ENCODE measurements at places on chromosomes 12 and 14.

GRCh38 chr12:89334548-89335169, 17.6 kb downstream of the DUSP6 start:
- H3K4me1 ChIP-seq: peaks cover 18% of the 10 kb centered on the region
- DNase-seq: no peak
- peaks cover 4% of the 10 kb centered on the region for H3K36me3 ChIP-seq
- no peak overlapping the region for H3K4me3 ChIP-seq
- no peaks in the 10 kb centered on the region for H3K27me3 ChIP-seq

DNA sequence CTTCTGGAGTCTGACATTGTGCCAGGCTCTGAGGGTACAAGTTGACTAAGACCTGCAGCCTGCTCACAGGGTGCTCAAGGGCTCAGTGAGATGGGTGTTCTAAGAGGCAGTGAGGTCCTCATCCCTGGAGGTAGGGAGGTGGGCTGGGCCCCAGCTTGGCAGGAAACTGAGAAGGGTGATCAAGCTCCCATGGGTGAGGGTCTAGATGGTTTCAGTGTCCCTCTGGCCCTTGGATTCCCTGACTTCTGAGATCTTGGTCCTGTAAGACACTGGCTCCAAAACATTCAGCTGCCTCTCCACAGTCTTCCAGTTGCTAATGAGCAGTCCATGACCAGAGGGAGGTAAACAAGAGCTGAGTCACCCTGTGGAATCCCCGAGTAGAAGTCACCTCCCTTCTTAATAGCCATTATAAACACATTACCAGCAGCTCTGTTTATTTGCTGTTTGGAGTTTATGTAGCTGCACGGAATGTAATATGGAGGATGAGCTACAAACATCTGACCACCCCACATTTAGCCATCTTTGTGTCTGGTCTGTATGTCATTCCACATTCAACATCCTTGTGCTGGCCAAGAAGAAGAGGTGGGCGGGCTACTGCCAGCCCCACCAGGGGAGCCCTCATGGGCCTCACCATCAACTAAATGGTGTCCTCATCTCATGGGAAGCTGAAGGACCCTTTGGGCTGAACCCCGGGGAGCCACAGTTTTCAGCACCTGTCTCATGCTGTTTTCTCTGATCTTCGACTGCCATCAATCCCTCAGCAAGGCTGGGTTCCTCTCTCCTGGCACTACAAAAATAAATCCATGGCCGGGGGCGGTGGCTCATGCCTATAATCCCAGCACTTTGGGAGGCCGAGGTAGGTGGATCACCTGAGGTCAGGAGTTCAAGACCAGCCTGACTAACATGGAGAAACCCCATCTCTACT, 37.2 kb upstream of the BDKRB2 start:
- DNase-seq: no peak
- no peaks in the 10 kb centered on the region for H3K36me3 ChIP-seq
- no peak overlapping the region for H3K4me3 ChIP-seq
- no peaks in the 10 kb centered on the region for H3K4me1 ChIP-seq
- H3K27me3 ChIP-seq: no peaks in the 10 kb centered on the region

- H3K27me3 ChIP-seq: no peaks in the 10 kb centered on the region
- no peak overlapping the region for H3K27ac ChIP-seq
- H3K4me1 ChIP-seq: no peaks in the 10 kb centered on the region
- H3K4me3 ChIP-seq: no peak overlapping the region
Measured at GRCh38 chr14:53368711-53369201, 215.6 kb upstream of the DDHD1 start.

DNA sequence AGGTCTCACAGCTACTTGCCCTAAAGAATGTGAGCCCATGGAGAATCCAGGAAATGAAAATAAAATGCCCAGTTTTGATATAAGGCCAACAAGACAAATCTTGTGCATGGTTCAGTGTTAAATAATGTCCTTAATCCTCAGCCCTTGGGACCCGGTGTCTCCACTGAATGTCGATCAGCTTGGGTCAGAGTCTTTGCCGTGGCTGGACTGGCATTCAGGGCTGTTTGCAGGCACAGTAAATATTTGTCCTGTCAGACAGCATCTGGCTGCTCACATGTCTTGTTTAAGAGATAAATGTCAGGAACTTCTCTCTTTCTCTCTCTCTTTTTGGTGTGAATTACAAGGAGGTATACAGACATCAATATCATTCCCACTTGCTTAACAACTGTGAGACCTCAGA, 452.5 kb downstream of the FUT8 start:
- no peak for DNase-seq
- H3K4me1 ChIP-seq: peaks cover 49% of the 10 kb centered on the region
- H3K36me3 ChIP-seq: no peaks in the 10 kb centered on the region
- no peak overlapping the region for H3K4me3 ChIP-seq
- no peaks in the 10 kb centered on the region for H3K27me3 ChIP-seq
- no peak overlapping the region for H3K27ac ChIP-seq

DNA sequence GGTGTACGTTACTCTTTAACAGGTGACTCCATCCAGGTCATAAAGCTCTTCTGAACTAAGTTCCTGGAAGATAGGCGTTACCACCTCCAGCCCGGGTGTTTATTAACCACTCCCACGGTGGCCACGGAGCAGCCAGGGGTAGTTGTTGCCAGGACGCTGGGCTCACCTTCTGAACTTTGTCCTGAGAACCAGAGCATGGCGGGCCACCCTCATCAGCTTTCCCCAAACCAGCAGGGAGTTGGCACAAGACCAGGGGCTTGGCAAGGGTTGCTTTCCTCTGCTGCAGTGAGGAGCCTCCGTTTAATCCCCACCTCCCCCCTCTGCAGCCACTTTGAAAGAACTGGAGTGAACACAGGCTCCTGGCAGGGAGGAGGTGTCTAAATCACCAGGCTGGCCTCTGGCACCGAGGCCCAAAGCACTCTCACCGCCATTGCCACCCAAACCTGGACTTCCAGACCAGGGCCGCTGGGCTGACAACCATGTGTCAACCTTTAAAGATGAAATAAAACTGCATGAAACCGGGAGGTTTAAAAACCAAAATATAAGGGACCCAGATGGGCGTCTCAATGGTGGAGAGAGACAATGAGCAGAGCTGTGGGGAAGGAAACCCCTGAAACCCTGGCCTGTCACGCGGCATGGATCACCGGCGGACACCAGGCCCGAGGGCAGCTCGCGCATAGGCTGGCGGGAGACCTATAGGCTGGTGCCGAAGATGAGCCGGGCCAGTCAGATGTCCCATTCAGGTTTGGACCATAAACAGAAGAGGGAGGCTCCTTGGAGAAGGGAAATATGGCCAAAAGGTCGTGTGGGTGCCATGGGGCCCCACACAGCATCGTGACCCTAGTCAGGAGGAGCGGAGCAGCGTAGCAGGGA, 30.9 kb upstream of the TDRD9 start:
- no peak for DNase-seq
- no peak overlapping the region for H3K27ac ChIP-seq
- H3K4me3 ChIP-seq: no peak overlapping the region
- H3K4me1 ChIP-seq: peaks cover 3% of the 10 kb centered on the region

DNA sequence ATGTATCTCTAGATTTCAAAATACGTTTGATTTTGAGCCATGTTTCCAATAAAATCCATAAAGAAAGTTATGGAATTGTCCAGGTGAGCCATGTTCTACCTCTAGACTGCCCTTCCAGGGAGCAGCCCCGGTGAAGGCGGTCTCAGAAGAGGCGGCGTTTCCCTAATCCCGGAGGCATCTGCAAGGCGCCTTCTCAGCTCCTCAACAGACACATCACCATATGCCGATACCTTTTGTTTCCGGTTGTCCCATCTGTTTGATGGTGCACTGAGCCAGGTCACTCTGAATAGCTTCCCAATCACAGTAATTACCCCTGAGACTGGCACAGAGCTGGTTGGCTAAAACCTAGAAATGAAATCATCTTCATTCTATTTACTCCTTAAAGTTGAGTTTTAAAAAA, 305.5 kb upstream of the FKBP4 start:
- no peak for DNase-seq
- no peaks in the 10 kb centered on the region for H3K4me1 ChIP-seq
- H3K27ac ChIP-seq: no peak overlapping the region
- no peak overlapping the region for H3K4me3 ChIP-seq

DNA sequence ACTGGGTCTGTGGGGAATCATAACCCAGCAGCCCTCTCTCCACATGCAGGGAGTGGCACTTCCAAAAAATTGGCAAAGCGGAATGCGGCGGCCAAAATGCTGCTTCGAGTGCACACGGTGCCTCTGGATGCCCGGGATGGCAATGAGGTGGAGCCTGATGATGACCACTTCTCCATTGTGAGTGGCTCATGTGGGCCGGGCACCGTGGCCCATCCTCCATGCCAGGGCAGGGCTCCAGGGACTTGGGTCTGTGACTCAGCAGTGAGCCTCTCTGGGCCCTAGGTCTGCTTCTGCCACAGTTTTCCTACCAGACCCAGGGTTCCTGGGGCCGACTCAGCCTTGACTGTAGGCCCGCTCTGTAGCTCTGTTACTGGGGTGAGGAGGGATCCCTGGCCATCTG, 2.2 kb downstream of the NPFF start:
- DNase-seq: no peak
- no peaks in the 10 kb centered on the region for H3K27me3 ChIP-seq
- H3K36me3 ChIP-seq: no peaks in the 10 kb centered on the region
- no peak overlapping the region for H3K27ac ChIP-seq

GRCh38 chr12:83528571-83528970, 841.9 kb downstream of the TMTC2 start:
- no peaks in the 10 kb centered on the region for H3K27me3 ChIP-seq
- no peak overlapping the region for H3K27ac ChIP-seq
- H3K36me3 ChIP-seq: no peaks in the 10 kb centered on the region

DNA sequence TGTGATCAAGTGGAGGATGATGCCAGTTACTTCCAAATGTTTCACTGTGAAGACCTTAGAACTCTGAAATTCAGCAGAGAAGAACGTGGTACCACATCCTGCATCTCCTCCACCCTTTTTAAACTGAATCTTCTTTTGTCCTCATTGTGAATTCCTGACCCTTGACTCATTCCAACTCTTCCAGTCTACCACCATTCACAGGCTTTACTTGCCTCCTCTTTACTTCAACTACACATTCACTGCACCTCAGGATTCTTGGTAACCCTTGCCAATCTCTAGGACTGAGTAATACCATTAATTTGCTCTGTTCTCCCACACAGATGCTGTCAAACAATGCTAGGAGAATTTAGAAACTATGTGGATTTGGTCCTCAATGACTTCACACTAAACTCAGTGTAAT, 37.3 kb downstream of the PPP1R12A start:
- no peaks in the 10 kb centered on the region for H3K27me3 ChIP-seq
- H3K27ac ChIP-seq: no peak overlapping the region
- no peak for DNase-seq

GRCh38 chr12:42156232-42156631, 11.6 kb upstream of the GXYLT1 start:
- peaks cover 8% of the 10 kb centered on the region for H3K36me3 ChIP-seq
- no peak overlapping the region for H3K27ac ChIP-seq
- no peak overlapping the region for H3K4me3 ChIP-seq
- no peaks in the 10 kb centered on the region for H3K27me3 ChIP-seq

DNA sequence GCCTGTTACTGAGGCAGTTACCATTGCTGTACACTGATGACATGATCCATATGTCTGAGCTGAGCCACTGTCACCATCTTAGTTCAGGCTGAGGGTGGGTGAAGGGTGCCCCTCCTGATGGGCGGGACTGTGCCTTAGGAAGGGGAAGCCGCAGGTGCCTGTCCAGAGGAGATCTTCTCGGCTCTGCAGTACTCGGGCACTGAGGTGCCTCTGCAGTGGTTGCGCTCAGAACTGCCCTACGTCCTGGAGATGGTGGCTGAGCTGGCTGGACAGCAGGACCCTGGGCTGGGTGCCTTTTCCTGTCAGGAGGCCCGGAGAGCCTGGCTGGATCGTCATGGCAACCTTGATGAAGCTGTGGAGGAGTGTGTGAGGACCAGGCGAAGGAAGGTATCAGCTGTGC, 3.7 kb downstream of the RNF31 start:
- H3K27me3 ChIP-seq: no peaks in the 10 kb centered on the region
- peaks cover 25% of the 10 kb centered on the region for H3K4me1 ChIP-seq
- H3K4me3 ChIP-seq: no peak overlapping the region
- no peak for DNase-seq
- H3K27ac ChIP-seq: no peak overlapping the region
- peaks cover 46% of the 10 kb centered on the region for H3K36me3 ChIP-seq

DNA sequence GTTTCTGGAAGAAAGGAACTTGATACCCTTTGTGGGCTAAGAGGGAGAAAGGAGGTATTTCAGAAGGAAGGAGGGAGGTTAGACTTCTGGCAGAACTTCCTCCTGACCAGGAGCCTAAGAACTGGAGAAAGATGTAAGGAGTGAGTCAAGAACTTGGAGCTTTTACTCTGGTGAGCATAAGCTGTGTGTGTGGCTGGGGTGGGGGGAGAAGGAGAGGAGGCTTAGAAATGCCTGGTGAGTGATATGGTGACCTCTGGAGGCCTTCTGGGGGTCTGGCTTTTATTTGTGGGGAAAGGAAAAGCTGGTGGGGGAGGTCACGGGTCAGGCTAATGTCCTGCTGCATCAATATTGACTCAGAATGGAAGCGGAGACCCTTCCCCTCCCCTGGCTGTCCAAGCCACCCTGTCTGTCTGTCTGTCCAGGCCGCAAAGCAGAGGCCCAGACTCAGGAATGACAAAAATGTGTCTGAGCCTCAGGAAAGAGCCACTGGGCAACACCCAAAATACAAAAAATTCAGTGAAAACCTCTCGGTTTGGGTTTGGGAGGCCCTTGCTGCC, 4.8 kb downstream of the LRP1 start:
- peaks cover 9% of the 10 kb centered on the region for H3K4me1 ChIP-seq
- H3K4me3 ChIP-seq: no peak overlapping the region
- H3K36me3 ChIP-seq: no peaks in the 10 kb centered on the region
- no peaks in the 10 kb centered on the region for H3K27me3 ChIP-seq

DNA sequence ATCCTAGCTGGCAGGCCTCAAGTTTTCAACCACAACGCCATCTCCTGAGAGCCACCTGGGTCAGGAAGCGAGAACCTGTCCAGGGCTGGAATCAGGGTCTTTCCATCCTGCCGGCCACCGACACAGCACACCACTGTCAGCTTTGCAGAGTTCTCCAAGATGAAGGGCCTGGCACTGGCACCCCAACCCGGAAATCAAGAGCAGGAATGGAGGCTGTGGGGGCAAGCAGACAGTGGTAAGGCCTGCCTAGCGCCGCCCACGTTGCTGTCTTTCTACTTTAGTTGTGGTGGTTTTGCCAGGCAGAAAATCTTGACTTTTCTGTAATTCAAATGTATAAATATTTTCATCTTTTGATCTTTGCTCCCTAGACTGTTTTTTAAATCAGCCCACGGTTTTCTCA, 90.7 kb downstream of the ITPK1 start:
- peaks cover 4% of the 10 kb centered on the region for H3K4me1 ChIP-seq
- DNase-seq: no peak
- no peaks in the 10 kb centered on the region for H3K27me3 ChIP-seq
- H3K36me3 ChIP-seq: no peaks in the 10 kb centered on the region
- no peak overlapping the region for H3K4me3 ChIP-seq

DNA sequence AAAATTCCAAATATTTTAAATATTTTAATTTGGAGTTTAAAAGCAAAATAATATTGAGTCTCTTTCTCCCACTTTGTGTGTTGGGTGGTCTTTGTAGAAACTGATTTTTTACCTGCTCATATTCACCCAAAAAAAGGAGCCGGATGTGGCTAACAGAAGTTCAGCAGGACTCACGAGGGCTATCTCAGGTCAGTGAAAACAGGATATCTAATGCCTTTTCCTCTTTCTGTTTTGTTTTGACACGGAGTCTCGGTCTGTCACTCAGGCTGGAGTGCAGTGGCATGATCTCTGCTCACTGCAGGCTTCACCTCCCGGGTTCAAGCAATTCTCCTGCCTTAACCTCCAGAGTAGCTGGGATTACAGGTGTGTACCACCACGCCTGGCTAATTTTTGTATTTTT, 30.8 kb downstream of the COA8 start:
- no peak for DNase-seq
- no peak overlapping the region for H3K27ac ChIP-seq
- no peaks in the 10 kb centered on the region for H3K27me3 ChIP-seq
- H3K4me1 ChIP-seq: no peaks in the 10 kb centered on the region
- peaks cover 4% of the 10 kb centered on the region for H3K36me3 ChIP-seq
- H3K4me3 ChIP-seq: no peak overlapping the region

All from activated CD4-positive, alpha-beta memory T cell treated with anti-CD3 and anti-CD28 coated beads for 36 hours (primary cell).